Motor neuron (in vitro differentiated cells): ENCODE measurements at places on chromosomes 16 and 17. TPM values are rescaled to one million over a fixed set of nuclear protein-coding genes. Genes with fewer than 3 reads are reported as not detected.

SPAG7 gene
- total RNA-seq, result 62.9 and 66.9 TPM in 2 replicates

KRTAP4-5 gene
- total RNA-seq, result not detected in 2 replicates

AHSP gene
- total RNA-seq, result not detected in 2 replicates

CD300H gene
- total RNA-seq, result not detected in 2 replicates

TEKT5 gene
- not detected in 2 replicates for total RNA-seq

TMC7 gene
- 0.41 and 0.92 TPM in 2 replicates for total RNA-seq

ATP6V0A1 gene
- total RNA-seq, result 85.7 and 96.9 TPM in 2 replicates

SDR42E2 gene
- total RNA-seq, result 0.09 and 0.31 TPM in 2 replicates

NACA2 gene
- not detected in 2 replicates for total RNA-seq

NFATC2IP gene
- 38.5 and 40.1 TPM in 2 replicates for total RNA-seq

BAIAP3 gene
- total RNA-seq, result 0.40 and 2.5 TPM in 2 replicates

AURKB gene
- total RNA-seq, result 66.2 and 70.7 TPM in 2 replicates

KRTAP2-2 gene
- total RNA-seq, result not detected in 2 replicates

HIC1 gene
- total RNA-seq, result 0.46 and 0.71 TPM in 2 replicates

CSH2 gene
- not detected in 2 replicates for total RNA-seq

RHBDF1 gene
- total RNA-seq, result 4.0 and 6.3 TPM in 2 replicates

CIBAR2 gene
- total RNA-seq, result 0.98 and 1.8 TPM in 2 replicates

TAC4 gene
- not detected in 2 replicates for total RNA-seq

UMOD gene
- total RNA-seq, result not detected in 2 replicates

ICAM2 gene
- 0.23 TPM in 1 of 2 replicates, not detected in the other for total RNA-seq

NOG gene
- total RNA-seq, result 1.3 and 1.7 TPM in 2 replicates

NPB gene
- total RNA-seq, result 0.15 and 0.38 TPM in 2 replicates

SECTM1 gene
- 13.4 and 22.4 TPM in 2 replicates for total RNA-seq

TPSB2 gene
- 0.31 TPM in 1 of 2 replicates, not detected in the other for total RNA-seq

KRT25 gene
- not detected in 2 replicates for total RNA-seq

PABPN1L gene
- 0.63 and 0.66 TPM in 2 replicates for total RNA-seq

KCNJ16 gene
- 0.16 and 0.44 TPM in 2 replicates for total RNA-seq

PRR29 gene
- total RNA-seq, result 25.1 and 31.6 TPM in 2 replicates

CACNA1G gene
- total RNA-seq, result 0.45 and 1.7 TPM in 2 replicates

CDH3 gene
- 0.32 TPM in 1 of 2 replicates, not detected in the other for total RNA-seq

HBA1 gene
- total RNA-seq, result not detected in 2 replicates

SBK1 gene
- 33.2 and 35.7 TPM in 2 replicates for total RNA-seq

CCDC40 gene
- 23.0 and 31.7 TPM in 2 replicates for total RNA-seq

BICDL2 gene
- total RNA-seq, result 0.64 and 0.77 TPM in 2 replicates

DOK4 gene
- total RNA-seq, result 9.9 and 12.5 TPM in 2 replicates

SLC16A11 gene
- 1.1 and 1.6 TPM in 2 replicates for total RNA-seq

SGSH gene
- 18.9 and 23.4 TPM in 2 replicates for total RNA-seq

C17orf78 gene
- 0.59 TPM in 1 of 2 replicates, not detected in the other for total RNA-seq

VWA3A gene
- 0.24 and 0.62 TPM in 2 replicates for total RNA-seq

P2RX1 gene
- 0.05 and 0.13 TPM in 2 replicates for total RNA-seq

NOXO1 gene
- 0.21 TPM in 1 of 2 replicates, not detected in the other for total RNA-seq

SMARCE1 gene
- 131 and 136 TPM in 2 replicates for total RNA-seq

KIF22 gene
- total RNA-seq, result 72.0 and 82.2 TPM in 2 replicates

DGKE gene
- 10.0 and 14.5 TPM in 2 replicates for total RNA-seq

NPIPA3 gene
- total RNA-seq, result 1.1 and 1.9 TPM in 2 replicates

TBC1D3B gene
- total RNA-seq, result 3.3 and 3.4 TPM in 2 replicates

C17orf50 gene
- total RNA-seq, result 0.65 TPM in 1 of 2 replicates, not detected in the other

SLC4A1 gene
- 0.09 and 0.10 TPM in 2 replicates for total RNA-seq

CDH1 gene
- total RNA-seq, result 4.5 and 6.8 TPM in 2 replicates

KRTAP9-8 gene
- not detected in 2 replicates for total RNA-seq

IRF8 gene
- total RNA-seq, result 3.0 TPM in 1 of 2 replicates, not detected in the other

GJD3 gene
- total RNA-seq, result 1.0 and 1.4 TPM in 2 replicates

MYO15A gene
- 1.2 TPM in 2 replicates for total RNA-seq
